ENCODE measurements at places on chromosomes 4 and X. TPM values are rescaled to one million over a fixed set of nuclear protein-coding genes. Genes with fewer than 3 reads are reported as not detected.

Gene ATOH1
- 0.36 TPM for total RNA-seq

GRCh38 chr4:89915937-89916336 lies 21.3 kb downstream of the MMRN1 start:
- peak overlapping the region; percentile 84 for H3K27ac ChIP-seq
- peak overlapping the region; percentile 28 for H3K4me3 ChIP-seq
- no peak for DNase-seq
- H3K36me3 ChIP-seq, result no peaks in the 10 kb centered on the region
- H3K27me3 ChIP-seq, result no peaks in the 10 kb centered on the region
- H3K4me1 ChIP-seq, result peaks cover 24% of the 10 kb centered on the region

Gene SLC7A11
- total RNA-seq, result 8.2 TPM

DNA sequence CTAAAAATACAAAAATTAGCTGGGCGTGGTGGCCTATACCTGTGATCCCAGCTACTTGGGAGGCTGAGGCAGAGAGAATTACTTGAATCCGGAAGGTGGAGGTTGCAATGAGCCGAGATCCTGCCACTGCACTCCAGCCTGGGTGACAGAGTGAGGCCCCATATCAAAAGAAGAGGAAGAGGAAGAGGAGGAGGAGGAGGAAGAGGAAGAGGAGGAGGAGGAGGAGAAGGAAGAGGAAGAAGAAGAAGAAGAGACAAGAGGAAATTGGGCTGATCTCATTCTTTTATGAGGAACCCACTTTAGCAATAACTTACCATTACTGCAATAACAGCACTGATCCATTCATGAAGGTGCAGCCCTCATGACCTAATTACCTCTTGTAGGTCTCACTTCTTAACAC lies 138.9 kb upstream of the GIMD1 start:
- H3K4me1 ChIP-seq, result no peaks in the 10 kb centered on the region
- no peak overlapping the region for H3K27ac ChIP-seq
- DNase-seq, result no peak
- H3K36me3 ChIP-seq, result no peaks in the 10 kb centered on the region

DNA sequence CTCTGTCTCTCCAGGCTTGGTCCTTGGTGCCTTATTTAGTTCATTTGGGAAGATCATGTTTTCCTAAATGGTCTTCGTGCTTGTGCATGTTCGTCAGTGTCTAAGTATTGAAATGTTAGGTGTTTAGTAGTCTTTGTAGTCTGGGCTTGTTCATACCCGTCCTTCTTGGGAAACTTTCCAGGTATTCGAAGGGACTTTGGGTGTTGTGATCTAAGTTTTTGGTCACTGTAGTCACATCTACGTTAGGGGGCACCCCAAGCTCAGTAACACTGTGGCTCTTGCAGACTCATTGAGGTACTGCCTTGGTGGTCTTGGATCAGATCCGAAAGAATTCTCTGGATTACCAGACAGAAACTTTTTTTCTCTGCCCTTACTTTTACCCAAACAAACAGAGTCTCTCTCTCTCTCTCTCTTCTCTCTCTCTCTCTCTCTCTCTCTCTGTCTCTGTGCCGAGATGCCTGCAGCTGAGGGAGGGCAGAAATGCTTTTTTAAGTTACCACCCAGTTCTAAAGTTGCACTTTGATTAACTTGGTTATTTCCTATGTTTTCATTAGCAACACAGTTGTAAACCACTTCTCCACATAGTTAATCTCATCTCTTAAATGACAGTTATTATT lies 67.6 kb upstream of the SLC7A3 start:
- DNase-seq, result no peak
- H3K4me1 ChIP-seq, result no peaks in the 10 kb centered on the region
- no peaks in the 10 kb centered on the region for H3K27me3 ChIP-seq
- H3K36me3 ChIP-seq, result peaks cover 2% of the 10 kb centered on the region
- H3K27ac ChIP-seq, result no peak overlapping the region

GRCh38 chrX:39016556-39016955 lies 215.3 kb downstream of the MID1IP1 start:
- H3K4me1 ChIP-seq, result peaks cover 49% of the 10 kb centered on the region
- no peak overlapping the region for H3K27ac ChIP-seq
- DNase-seq, result no peak
- H3K27me3 ChIP-seq, result no peaks in the 10 kb centered on the region
- no peak overlapping the region for H3K4me3 ChIP-seq
